ENCODE measurements at places on chromosomes 16 and 17. TPM values are rescaled to one million over a fixed set of nuclear protein-coding genes. Genes with fewer than 3 reads are reported as not detected.

The ANKRD40CL gene
- total RNA-seq: not detected

The GH2 gene
- not detected for total RNA-seq

- DNase-seq: no peak
Measured at GRCh38 chr17:28985950-28986713, 19.7 kb downstream of the SEZ6 start.

DNA sequence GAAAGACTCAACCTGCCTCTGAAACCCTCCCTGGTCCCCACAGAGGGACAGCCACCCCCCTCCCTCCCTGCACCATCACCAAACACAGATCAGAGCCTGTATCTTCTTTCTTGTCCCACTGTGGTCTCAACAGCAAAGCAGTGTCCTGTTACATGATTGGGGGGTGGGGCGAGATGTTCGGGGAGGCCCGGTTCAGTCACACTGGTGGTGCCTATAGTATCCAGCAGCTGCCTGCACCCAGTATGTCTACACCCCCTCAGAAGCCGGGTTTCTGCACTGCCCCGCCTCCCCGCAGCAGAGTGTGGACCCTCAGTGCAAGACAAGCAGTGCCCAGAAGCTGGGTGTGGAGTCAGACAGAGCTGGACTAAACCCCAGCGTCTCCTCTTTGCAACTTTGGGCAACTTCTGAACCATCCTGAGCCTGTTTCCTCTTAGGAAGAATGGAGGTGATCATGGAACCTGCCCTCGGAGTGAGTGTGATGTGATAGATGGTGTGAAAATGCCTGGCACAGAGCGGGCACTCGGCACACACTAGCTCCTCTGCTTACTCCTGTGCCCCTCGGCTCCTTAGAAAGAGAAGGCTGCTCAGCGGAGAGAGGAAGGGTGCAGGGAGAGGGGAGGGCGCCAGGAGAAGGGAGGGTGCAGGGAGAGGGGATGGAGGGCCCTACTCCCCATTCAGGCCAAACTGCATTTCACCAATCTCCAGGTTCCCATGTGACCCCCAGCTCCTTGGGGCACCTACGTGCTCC is 84.0 kb upstream of the TNRC6C start:
- DNase-seq: no peak

- DNase-seq: no peak
Measured at GRCh38 chr17:77435272-77436057, 294.7 kb downstream of the SEC14L1 start.

The GSE1 gene
- 26.7 TPM for total RNA-seq

GRCh38 chr17:2366747-2367494 is 29.6 kb downstream of the SGSM2 start:
- DNase-seq: peak; percentile 32

- DNase-seq: no peak
Measured at GRCh38 chr17:19339341-19339815, 23.1 kb downstream of the B9D1 start.

GRCh38 chr16:71972356-71972755 is 27.8 kb downstream of the PKD1L3 start:
- DNase-seq: no peak

- peak; percentile 89 for DNase-seq
Measured at GRCh38 chr17:55750750-55751657, at the start of gene PCTP. TSS of gene PCTP (plus strand) at chr17:55751051. CDS start at chr17:55751104, 53 bp downstream.

The VAT1L gene
- total RNA-seq: 5.2 TPM

DNA sequence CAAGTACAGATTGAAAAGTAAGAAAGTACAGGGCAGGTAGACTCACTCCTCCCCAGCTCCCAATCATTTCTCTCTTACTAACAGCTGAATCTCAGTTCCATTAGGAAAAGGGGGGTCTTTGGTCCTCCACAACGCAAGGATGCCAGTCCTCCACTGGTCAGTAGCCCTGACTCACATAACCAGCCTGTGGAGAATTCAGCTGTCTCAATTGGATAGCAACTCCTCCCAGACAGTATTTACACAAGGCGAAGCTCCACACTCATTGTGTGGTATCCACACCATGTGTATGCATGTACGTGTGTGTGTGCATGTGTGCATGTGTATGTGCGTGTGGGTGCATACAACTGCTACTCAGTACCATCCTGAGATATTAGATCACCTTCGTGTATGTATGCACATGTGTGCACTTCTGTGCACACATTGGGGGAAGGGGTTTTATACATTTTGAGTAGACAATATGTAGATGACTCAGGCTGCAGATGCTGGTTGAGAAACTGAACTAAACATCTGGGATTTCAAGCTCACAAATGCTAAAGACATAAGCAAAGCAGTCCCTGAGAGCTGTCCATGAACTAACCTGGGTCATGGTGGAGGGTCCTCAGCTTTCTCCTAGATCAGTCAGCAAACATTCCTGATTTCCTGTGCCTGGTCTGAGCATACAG is 240.1 kb downstream of the SLC39A11 start:
- DNase-seq: no peak

The OR4D1 gene
- not detected for total RNA-seq

The COPZ2 gene
- 4.1 TPM for total RNA-seq

DNA sequence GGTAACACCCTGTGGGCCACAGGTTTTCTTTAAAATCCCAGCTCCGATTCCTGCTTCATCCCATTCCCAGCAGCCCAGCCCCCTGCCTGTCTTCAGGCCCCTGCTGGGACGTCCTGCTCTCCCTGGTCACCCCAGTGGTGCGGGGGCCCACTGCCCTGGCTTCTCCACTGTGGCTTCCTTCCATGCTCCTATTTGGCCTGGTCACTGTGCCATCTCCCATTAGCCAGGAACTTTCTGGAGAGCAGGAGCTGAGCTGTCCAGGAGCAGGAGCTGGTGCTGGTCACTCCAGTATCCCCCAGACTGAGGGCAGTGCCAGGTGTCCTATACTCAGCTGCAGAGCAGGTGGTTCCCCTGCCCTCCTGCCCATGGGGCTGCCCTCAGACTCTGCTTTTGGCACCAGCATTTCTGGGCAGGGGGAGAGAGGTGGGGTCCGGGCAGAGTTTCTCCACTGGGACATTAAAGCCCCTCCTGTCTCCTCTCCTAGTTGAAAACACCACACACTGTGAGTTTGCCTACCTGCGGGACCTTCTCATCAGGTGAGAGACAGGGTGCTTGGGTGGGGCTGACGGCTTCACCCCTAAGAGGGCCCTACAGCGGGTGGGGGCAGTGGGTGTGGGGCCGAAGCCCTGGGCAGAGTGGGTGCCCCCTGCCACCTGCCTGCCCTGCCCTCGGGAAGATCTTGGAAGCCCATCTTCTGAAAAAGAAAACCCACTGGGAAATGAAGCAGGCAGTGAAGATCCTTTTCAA is 356.2 kb downstream of the SEC14L1 start:
- no peak for DNase-seq

- no peak for DNase-seq
Measured at GRCh38 chr16:27634779-27635178, 84.8 kb downstream of the KATNIP start.

DNA sequence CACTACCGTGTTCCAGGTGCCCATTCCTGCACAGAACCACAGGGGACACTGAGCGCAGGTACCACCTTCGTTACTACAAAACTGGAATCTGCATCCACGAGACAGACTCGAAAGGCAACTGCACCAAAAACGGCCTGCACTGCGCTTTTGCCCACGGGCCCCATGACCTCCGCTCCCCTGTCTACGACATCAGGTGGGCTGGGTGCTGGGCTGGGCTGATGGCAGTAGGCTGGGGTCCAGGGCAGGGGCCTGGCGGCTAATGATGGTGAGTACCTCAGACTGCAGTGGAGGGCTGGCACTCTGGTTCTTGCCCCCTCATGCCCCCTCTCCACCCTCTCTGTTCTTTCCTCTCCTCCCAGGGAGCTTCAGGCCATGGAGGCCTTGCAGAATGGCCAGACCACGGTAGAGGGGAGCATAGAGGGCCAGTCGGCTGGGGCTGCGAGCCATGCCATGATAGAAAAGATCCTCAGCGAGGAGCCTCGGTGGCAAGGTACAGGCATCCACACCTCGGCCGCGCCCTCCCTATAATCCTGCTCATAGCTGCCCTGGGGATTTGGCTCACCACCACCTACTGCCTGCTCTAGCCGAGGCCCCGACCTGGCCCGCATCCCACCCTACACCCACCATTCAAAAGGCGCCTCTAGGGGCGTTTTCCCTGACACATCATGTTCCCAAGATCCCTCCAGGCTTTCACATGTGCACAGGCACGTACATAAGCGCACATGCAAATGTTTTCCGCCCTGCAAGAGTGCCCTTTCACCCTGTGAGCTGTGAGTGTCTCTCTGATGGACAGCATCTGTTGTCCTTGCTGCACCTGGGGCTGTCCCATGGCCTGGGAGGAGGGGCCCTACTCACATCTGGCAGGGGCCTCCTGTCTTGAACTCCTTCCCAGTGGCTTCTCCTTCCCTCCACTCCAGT is 27.7 kb downstream of the UNK start:
- DNase-seq: no peak

DNA sequence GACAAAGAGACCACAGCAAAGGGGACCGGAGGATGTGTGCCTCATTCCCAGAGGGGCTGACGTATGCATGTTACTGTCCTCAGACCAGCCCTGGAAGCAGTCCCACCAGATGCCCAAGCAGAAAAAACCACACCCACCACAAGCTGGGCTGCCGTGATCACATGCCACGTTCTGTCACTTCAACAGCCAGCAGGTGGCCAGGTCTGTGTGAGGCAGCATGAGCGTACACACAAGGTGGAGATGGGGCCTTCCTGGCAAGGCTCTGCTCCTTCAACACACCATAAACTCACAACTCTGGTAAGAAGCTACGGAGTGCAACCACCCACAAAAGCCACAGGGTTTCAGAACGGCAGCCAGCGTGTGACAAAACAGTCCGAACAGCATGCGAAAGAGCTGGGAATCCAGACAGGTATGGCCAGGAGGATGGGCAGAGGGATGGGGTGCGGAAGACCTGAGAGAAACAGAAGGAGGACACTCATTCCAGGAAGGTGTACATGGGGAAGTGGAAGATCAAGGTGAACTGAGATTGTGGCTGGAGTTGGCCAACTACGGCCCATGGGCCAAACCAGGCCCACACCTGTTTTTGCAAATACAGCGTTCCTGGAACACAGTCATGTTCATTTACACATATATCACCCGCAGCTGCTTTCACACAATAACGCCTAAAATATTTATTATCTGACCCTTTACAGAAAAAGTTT is 27.9 kb downstream of the MBTPS1 start:
- no peak for DNase-seq

GRCh38 chr16:4688674-4689045 is 4.7 kb upstream of the NUDT16L1 start:
- DNase-seq: no peak

GRCh38 chr17:78895322-78895721 is 7.7 kb downstream of the CEP295NL start:
- no peak for DNase-seq

- no peak for DNase-seq
Measured at GRCh38 chr16:64133366-64133765, 988.5 kb downstream of the CDH11 start.

The NPIPB9 gene
- total RNA-seq: 3.7 TPM

The CNGB1 gene
- 0.21 TPM for total RNA-seq

The NEK8 gene
- total RNA-seq: 6.3 TPM

GRCh38 chr17:16364625-16365024 is 11.4 kb upstream of the CENPV start:
- no peak for DNase-seq

DNA sequence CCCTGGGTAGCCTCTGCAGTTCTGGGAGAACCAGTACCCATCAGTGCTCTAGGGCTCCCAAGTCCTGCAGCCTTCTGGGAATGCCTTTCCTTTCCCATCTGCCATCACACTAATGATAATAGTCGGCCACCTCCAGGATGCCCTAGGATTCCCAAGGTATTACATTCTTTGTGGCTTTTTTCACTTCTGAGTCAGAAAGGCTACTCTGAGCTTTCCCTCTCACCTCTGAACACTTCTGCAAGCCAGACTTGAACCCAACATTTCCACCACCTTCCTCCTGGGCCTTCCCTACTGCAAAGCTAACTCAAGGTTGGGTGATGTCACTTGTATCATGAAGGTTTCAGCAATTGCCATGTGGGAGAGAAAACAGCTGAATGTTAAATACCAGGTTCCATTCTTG is 49.7 kb upstream of the CCL2 start:
- no peak for DNase-seq

DNA sequence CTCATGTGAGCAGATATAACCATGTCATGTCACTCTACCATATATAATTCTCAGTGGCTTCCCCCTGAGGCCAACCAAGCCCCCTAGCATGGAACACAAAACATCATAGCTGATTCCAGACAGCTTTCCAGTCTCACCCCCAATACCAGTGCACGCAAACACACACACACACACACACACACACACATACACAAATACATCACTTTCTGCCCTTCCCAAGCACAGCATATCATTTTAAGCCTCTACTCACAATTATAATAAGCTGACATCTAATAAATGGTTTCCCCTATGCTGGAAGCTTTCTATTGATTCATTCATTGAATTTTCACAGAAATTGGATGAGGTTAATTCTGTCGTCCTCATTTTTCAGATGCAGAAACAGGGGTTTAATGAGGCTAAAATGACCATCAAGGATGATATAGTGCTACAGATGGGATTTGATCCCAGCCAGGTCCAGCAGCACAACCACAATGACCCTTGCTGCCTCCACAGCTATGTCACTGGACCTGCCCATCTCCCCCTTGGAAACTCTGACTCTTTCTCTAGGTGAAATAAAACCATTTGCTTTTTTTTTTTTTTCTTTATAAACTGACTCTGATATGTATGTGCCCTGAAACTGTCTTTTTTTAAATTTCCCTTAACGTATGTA is 131.1 kb downstream of the TMEM114 start:
- no peak for DNase-seq

- DNase-seq: no peak
Measured at GRCh38 chr16:8900343-8900742, 18.2 kb downstream of the LITAFD start.

The CARD14 gene
- 1.7 TPM for total RNA-seq

The SLX1B gene
- 67.3 TPM for total RNA-seq

DNA sequence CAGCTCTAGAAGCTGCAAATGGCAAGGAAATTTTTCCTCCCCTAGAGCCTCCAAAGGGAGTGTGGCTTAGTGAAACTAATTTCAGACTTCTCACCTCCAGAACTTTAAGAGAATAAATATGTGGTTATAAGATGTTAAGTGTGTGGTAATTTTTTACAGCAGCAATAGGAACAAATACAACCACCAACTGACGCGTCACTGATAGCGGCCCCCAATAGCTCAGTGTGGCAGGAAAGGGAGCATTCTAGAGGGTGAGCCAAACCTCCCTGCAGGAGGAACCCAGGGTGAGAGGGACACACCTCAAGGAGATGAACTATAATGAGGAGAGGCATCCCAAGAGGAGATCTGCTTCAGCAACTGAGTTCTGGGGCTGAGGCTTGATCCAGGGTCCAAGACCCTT is 4.0 kb downstream of the CCL4 start:
- no peak for DNase-seq

The NPIPB6 gene
- total RNA-seq: 1.5 TPM

All from neural crest cell (in vitro differentiated cells).